ENCODE measurements at places on chromosomes 1 and 21.

DNA sequence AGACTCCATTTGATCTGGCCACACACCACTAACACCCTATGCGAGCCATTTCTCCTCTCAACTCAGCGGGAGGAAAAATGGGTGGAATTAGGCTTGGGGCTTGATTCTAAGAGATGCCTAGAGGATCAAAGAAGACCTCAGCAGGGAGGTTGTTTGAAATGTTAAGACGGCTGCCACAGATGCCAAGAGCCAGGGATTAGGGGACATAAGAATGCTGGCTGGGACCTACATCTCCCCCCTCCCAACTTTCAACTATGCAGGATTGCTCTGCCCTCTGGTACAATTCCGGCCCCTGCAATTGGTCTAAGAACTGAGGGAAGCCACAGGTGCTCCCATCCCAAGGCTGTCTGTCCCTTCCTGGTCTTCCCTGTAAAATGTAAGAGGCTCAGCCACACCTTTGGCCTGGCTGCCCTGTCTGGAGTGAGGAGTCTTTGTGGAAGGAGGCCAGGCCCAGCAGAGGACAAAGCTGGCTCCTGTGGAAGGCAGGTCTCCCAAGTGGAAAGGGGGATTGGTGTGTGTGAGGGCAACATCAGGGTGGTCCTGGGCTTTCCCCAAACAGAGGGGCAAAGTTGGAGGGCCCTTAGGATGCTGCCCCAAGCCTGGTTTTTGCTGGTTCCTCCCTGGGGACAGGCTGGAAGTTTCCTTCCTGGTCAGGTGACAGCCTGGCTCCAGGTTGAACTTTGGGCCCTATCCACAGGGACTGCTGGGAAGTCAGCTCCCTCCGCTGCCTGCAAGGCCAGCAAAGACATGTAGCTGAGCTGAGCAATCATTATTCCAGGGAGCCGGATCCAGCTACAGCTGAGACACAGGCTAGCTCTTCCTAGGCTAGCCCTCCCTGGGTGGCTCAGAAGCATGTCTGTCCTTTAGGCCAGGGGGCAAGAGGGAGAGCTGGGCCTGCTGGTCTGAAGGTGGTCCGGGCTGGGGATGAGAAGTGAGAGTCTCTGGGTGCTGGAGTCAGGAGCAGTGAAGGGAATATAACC is 34.5 kb upstream of the SYNC start:
- DNase-seq: no peak

DNA sequence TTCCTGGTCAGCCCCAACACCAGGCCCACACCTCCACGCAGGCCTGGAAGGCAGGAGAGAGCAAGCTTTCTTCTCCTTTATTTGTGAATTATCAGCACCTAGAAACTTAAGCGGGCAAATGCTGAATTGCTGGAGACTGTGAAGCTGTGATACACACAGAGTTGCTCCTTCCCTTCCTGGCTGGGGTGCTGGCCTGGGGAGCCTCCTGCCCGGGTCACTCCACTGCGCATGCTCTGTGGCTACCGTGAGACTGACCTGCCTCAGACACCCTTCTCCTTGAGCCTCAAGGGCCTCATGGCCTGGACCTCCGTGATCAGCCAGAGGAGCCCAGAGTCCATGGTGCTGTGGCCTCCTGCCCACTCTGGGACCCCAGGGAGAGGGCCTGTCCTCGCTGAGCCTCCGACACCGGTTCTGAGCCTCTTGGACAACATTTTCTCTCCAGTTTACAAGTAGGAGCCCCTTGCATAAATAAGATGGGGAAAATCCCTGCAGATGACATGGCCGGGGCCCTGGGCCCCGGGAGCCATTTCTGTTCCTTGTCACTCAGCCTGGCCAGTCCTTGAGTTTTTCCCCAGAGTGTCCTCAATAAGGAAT is 18.0 kb downstream of the AGPAT3 start:
- DNase-seq: no peak

- no peak for DNase-seq
Observed at GRCh38 chr1:77668924-77669449, 13.5 kb downstream of the ZZZ3 start.

DNA sequence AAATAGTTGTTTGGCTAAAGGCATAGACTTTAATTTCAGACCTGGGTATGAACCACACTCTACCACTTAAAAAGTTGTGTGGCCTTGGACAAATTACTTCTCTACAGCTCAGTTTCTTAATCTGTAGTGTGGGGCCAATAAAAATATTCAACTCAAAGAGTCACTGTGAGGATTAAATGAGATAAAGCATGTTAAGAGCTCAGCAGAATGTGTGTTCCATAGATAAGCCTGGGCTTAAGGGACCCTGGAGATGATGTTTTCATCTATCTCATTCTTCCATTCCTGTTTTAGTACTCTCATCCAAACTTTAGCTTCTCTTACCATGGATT is 17.7 kb downstream of the S100A10 start:
- no peak for DNase-seq

GRCh38 chr1:211352985-211353515 is 26.4 kb downstream of the TRAF5 start:
- peak; percentile 63 for DNase-seq

- DNase-seq: no peak
Observed at GRCh38 chr1:215523906-215524305, 43.2 kb upstream of the KCTD3 start.

GRCh38 chr1:27513528-27513927 is 23.6 kb upstream of the WASF2 start:
- no peak for DNase-seq

DNA sequence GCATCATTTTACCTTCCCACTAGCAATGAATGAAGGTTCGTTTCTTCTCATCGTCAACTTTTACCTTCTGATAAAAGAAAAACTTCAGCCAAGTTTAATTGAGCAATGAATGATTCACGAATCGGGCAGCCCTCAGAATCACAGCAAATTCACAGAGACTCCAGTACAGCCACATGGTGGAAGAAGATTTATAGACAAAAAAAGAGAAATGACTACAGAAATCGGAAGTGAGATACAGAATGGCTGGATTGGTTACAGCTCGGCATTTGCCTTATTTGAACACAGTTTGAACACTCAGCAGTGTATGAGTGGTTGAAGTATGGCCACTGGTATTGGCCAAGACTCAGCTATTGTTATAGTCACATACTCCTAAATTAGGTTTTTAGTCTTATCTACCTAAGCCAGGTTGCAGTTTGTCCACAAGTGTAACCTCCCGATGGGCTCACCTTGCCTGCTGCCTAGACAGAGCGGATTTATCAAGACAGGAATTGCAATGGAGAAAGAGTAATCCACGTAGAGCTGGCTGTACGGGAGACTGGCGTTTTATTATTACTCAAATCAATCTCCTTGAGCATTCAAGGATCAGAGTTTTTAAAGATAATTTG is 15.3 kb downstream of the AK4 start:
- DNase-seq: no peak

GRCh38 chr1:17190010-17190995 is 14.6 kb upstream of the PADI1 start:
- DNase-seq: peak; percentile 94

- DNase-seq: no peak
Observed at GRCh38 chr21:42657676-42658319, 4.4 kb downstream of the PDE9A start.

GRCh38 chr1:204448344-204448964 is 36.8 kb upstream of the PPP1R15B start:
- DNase-seq: peak; percentile 98

DNA sequence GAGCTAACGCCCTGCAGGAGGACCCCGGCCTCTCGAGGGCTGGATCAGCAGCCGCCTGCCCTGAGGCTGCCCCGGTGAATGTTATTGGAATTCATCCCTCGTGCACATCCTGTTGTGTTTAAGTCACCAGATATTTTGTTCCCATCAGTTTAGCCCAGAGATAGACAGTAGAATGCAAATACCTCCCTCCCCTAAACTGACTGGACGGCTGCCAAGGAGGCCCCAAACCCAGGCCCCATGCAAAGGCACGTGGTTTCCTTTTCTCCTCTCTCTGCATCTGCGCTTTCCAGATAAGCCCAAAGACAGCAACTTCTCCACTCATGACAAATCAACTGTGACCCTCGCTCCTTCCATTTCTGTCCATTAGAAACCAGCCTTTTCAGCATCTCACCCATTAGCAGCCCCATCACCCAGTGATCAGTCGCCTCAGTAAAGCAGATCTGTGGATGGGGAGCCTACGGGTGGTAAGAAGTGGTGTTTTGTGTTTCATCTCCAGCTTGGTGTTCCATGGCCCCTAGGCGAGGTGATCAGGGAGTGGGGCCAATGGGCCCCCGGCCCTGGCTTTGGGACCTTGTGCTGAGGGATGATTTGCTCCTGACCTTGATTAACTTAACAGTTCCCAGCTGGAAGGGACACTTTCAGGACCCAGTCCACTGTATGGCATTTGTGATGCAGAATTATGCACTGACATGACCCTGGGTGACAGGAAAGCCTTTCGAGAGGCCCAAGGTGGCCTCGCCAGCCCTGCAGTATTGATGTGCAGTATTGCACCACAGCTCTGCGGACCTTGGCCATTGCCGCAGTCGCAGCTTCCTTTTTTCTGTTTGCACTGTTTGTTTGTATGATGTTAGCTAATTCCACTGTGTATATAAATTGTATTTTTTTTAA is 5.2 kb downstream of the NPPA start:
- DNase-seq: no peak

DNA sequence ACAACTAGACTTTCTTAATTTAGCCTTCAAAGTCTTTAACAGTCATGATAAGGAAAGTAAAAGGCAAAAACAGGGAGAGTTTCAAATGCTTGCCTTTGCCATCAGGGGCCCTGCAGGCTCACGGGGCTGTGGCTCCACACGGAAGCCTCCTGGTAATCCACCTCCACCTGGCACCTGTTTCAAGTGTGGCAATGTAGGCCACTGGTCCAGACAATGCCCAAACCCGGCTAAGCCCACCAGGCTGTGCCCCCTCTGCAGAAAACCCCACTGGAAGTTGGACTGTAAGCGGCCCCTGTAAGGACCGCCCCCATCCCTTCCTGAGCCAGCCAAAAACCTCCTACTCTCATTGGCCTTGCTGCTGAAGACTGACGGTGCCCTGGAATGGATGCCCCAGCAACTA is 32.5 kb downstream of the VN1R5 start:
- DNase-seq: no peak

- DNase-seq: no peak
Observed at GRCh38 chr1:236108027-236108648, 34.2 kb upstream of the GPR137B start.

DNA sequence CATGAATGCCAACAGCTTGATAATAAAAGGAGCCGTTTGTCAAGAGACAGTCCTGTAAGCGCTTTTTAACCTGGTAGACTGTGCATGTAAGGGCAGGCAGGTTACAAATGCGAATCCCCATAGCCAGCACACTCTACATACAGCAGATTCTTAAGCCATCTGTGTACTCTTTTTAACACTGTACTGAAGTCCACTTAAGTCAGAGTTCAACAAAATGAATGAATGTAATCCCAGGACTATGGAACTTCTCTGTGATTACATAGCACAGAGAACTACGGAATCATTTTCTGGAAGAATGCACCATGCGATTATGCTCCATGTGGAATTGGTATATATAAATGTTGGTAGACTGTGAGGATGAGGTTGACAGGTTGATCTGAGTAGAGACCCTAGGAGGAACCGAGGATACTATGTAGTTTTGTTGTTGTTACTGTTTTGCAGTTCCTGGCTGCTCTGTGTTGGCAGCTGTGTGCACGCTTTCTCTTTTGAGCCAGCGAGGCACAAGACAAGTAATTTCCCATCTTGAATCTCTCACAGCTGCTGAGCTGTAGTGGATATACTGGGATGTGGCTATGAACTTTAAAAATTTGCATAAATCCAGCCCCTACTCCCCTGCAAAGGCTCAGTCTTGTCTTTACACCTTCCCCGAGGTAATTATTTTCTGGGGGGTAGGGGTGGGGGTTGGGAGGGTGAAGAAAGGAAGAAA is 21.9 kb downstream of the LRRC8D start:
- DNase-seq: no peak

- no peak for DNase-seq
Observed at GRCh38 chr1:211642870-211643269, 32.6 kb downstream of the NEK2 start.

DNA sequence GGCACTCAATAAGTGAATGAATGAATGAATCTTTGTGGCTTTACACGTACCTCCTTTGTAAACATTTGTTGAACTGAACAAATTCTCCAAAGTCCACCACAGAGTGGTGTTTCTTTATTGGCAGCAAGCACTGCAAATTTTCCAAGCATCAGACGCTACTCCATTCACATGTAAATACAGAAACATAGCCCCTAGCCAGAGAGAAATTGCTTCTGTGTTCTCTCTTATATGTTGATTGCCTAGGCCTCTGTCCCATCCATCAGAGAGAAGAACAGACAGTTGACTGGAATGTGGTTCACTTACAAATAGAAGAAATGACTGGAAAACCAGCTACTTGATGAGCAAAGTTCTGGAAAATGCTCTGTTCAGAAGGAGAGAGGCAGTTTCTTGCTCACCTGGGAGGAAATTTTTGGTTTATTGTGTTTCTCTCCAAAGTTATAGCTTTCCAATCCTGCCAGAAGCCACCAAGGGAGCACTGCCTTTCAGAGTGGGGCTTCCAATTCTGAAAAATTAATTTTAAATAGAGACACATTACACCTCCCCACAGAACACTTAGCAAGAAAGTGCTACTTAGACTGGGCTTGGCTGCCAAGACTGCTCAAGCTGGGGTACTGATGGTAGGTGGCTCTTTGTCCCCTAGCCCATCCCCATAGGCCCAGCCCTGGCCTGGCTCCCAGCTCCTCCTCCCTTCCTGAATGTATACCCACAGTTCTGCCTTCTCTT is 18.1 kb upstream of the KIRREL1 start:
- DNase-seq: no peak

- no peak for DNase-seq
Observed at GRCh38 chr1:67555461-67556296, 125.5 kb upstream of the SERBP1 start.

DNA sequence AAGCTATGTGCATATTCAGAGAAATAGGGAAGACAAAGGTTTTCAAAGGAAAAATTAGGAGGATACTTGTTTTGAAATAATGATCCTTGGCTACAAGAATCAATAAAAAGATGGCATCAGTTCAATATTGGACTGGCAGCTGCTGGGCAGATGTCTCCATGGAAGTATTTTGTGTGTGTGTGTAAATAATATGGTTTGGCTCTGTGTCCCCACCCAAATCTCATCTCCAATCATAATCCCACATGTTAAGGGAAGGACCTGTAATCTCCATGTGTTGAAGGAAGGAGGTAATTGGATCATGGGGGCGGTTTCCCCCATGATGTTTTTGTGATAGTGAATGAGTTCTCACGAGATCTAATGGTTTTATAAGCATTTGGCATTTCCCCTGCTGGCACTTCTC is 40.4 kb upstream of the LRRC7 start:
- DNase-seq: no peak

- DNase-seq: no peak
Observed at GRCh38 chr1:226407199-226407496, 745 bp downstream of the PARP1 start.
